Muscle of arm (tissue), 14 donors: ENCODE measurements at places on chromosomes 2 and 18. TPM values are rescaled to one million over a fixed set of nuclear protein-coding genes. Genes with fewer than 3 reads are reported as not detected.
A peak's percentile ranks its signal among the peaks of the same experiment; 100 is the strongest.

The DOK6 gene
- polyA plus RNA-seq: 3.7 TPM

The MAPK4 gene
- polyA plus RNA-seq: 6.4 TPM

The MARCHF4 gene
- 0.05 TPM for polyA plus RNA-seq

The BMP10 gene
- not detected for polyA plus RNA-seq

GRCh38 chr2:218975060-218975777, 9.8 kb downstream of the FEV start:
- DNase-seq: no peak

DNA sequence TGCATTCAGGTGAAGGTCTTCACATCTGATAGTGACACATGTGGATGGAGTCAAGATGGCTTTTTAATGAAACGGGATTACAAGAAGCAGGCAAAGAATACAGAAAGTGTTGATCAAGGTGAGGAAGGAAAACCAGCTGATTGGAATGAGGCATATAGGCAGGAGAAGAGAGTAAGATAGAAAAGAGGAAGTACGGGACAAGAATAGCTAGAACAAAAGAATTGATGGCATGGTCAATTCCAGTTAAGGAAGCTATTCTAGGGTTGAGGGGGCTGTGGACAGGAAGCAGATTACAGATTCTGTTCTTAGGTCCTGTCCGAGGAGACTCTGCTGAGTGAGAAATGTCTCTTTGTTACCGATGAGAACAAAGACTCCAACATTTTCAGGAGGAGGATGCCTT, 13.2 kb upstream of the NCK2 start:
- DNase-seq: no peak

- no peak for DNase-seq
These were observed 554.4 kb upstream of the LRRTM1 start for GRCh38 chr2:80858965-80859364.

GRCh38 chr2:236535024-236535423, 34.6 kb upstream of the ACKR3 start:
- no peak for DNase-seq

DNA sequence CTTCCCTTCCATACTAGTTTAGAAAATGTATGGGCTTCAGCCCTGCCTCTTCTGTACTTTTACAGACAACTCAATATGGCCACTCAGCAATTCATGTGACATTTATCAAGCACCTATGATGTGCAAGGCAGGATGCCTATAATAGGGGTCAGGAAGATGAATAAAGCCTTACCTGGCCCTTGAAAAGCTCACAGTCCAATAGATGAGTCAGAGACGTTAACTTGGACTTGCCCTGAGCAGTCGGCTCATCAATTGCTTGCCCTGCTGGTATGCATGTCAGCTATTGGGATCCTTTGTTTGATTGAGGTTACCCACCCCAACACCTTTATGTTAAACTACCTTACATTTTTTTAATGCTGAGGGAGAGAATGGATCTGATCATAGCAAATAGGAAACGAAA, 116.1 kb downstream of the DNER start:
- no peak for DNase-seq

DNA sequence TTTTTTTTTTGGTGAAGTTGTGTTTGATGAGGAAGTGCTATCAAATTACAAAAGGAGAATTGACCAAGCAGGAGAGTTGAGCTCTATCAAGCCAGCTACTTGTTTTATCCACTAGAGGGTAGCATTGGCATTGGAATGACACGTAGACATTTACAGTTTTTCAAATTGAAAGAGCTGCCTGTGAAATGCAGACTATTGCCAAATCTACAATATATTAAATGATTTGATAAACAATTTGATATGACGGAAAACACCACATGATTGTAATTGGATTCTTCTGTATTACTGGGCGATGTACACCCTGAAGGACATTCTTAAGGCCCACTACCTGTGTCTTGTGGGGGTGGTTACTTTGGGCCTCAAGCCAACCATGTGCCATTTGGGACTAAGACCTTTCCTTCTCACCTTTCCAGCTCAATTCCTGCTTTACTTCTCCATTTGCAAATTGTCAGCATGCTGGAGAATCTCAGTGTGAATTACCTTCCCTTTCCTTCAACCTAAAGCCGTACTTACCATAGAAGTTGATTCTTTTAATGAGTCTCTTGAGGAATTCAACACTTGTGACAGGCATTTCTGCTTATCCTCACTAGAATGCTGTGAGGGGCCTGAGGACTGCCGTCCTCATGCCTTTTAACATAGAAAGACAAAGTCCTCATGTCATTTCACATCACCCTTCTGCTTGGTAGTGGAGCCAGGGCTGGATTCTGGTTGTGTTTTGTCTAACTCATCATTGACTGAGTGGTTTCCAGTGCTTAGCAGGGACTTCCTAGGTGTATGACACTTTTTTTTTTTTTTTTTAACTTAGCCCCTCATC, 134.8 kb upstream of the THUMPD2 start:
- peak; percentile 79 for DNase-seq

DNA sequence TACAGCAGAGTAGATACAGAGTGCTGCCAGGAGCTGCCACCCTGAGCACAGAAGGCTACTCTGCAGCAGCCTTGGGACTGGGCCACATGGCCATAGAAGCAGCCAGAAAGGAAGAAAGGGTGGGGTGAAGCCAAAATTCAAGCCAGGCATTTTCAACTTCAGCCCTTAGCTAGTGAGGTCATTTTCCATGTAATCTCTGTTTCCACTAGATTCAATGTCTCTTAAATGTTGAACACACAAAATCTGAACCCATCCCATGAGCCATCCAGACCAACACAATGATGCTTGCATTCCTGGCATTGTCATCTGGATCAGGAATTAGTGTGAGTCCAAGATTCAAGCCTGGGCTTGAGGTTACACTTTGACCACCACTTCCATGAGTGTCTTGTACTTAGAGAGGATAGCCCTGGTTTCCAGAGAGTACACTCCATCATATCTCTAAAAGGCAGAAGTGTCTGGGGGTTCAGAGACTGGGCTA, 243.6 kb downstream of the OSR1 start:
- no peak for DNase-seq

- peak; percentile 82 for DNase-seq
These were observed 86.5 kb upstream of the PPP1CB start for GRCh38 chr2:28665041-28665704.

DNA sequence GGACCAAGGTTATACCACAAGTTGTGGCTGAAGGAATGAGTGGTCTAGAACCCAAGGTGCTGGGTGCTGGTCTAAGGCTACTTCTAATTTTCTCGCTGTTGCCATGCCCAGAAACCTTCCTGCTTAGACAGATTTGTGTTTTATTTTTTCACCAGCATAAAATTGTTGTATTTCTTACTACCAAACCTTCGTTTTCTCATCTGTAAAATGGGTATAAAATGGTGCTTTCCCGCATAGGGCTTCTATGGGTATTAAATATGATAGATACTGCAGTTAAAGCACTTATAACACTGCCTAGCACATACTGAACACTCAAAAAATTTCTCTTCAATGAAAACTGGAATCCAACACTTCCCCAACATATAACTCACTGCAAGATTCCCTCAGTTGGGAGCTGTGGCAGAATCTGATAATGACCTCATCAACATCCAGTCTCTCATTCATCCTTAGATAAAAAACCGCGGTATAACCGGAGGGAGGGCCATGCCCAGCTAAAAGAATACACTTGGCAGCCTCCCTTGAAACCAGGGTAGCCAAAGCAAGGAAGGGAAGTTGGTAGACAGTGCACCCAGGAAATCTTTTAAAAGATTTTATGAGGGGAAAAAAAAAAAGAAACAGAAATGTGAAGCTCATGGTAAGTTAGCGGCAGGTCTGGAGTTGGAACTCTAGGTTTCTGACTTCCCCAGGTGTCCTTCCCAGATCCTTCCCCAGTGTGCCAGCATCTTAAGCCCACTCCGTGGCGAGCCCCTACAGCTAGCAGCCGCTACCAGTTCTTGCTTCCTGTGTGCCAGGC, 1.2 kb downstream of the NEMP2 start:
- DNase-seq: no peak

- DNase-seq: no peak
These were observed 58.6 kb downstream of the ALMS1 start for GRCh38 chr2:73444202-73444601.

DNA sequence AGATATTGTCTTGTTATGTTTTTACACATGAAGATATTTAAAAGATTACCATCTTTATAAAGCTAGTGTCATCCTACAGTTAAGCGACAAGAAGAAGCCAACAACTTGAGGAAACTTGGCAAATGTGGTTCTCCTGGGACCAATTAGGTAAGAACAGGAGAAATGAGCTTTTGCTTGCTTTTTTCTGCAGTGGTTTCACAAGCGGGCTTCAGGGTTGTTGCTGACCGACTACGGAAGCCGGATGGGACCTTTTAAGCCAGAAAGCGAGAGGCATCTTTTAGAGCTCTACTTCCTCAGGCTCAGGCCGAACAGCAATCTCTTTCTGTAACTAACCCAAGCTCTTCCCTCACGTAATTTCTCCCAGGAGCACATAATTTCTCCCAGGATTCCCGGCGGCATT, 256.5 kb downstream of the CNTNAP5 start:
- peak; percentile 74 for DNase-seq

DNA sequence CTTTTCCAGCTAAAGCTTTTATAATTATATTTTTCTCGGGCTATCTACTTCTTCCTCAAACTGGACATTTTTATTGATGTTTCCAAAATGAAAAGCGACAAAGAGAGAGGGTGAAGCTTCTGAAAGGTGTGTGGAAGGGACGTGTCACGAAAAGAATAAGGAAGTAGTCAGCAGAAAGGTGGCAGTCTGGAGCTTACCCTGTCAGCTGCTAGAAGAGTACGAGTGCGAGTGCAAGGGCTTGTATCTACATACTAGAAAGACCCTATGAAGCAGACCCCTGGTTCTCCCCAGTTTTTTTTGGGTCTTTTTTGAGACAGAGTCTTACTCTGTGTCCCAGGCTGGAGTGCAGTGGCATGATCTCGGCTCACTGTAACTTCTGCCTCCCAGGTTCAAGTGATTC, 14.6 kb downstream of the FHL2 start:
- DNase-seq: no peak

- DNase-seq: no peak
These were observed 151.6 kb upstream of the MYO3B start for GRCh38 chr2:170026361-170026760.

DNA sequence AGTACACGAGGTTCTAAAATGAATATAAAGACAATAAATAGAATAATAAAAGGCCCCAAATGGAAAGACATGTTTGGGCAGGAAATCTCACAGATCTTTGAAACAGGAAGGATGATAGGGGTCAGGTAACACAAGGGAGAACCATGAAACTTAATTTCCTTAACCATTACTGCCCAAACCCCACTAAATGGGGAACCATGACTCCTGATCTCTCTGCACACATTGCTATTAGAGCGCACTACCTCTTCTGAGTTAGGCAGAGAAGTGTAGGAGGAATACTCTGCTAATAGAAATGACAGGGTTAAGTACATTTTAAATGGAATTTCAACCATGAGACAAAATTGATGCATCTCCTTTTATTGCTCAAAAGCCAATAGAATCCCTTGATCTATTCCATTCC, 213.7 kb upstream of the SETBP1 start:
- no peak for DNase-seq

DNA sequence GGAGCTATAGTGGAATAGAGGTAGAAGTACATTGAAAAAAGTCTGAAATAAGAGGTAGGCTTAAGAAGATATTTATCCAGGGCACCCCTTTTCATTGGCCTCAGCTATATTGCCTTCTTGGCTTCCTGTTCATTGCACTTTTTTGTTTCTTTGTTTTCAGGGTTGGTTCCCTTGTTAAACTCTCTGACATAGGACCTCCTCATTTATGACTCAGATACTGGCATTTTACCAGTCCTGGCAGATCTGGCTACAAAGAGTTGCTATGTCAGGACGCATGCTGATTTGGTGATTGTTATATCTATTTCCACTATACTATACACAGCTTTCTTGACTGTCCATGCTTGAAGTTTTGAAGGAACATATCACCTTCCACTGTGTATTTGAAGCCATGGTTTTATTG, 60.0 kb downstream of the GCA start:
- no peak for DNase-seq

DNA sequence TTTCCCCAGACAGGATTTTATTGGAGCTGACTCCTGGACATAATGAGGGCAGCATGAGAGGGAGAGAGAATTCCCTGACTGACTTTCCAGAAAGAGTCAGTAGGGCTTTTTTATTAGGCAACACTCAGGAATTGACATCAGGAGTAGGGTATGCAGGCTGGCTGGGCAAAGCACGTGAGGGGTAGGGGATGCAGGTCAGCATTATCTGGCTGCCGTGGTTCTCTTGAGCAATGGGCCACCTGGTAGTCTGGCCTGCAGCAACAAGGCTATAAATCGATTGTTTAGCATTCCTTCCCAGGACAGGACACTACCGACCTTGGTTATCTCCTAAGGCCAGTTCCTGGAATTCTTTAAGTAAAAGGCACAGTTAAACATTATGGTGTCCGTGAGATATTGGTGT, 160.8 kb upstream of the AGAP1 start:
- DNase-seq: no peak

DNA sequence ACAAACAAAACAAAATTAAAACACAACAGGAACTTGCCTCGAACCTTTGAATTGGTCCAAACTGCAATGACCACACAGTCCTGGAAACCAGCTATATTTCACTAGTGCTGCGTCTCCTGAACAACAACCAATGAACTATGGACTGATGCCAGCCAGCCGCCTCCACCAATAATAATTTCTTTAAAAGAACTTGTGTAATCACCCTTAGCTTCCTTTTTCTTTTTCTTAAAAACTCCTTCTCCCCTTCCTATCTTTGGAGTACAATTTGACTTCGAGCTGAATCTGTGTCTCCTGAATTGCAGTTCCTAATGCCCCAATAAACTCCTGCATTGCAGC, 1.6 kb upstream of the CXXC1 start:
- no peak for DNase-seq

DNA sequence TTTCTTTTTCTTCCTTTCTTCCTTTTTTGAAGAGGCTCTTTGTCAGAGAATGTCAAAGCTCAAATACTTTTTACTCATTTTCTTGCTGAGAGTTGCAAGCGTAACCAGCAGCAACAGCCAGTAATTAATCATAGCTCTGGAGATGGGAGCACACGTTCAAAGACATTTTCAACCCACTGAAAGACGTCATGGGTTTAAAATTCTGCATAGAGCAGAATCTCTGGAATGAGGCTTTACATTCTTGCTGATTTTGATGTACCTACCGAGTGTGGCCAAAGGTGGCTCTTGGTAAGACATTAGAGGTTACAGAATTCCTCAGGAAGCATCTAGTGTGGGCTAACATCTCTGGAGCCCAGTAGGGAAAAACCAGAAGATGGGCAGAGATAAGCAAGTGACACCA, 292.5 kb downstream of the MTX2 start:
- no peak for DNase-seq

DNA sequence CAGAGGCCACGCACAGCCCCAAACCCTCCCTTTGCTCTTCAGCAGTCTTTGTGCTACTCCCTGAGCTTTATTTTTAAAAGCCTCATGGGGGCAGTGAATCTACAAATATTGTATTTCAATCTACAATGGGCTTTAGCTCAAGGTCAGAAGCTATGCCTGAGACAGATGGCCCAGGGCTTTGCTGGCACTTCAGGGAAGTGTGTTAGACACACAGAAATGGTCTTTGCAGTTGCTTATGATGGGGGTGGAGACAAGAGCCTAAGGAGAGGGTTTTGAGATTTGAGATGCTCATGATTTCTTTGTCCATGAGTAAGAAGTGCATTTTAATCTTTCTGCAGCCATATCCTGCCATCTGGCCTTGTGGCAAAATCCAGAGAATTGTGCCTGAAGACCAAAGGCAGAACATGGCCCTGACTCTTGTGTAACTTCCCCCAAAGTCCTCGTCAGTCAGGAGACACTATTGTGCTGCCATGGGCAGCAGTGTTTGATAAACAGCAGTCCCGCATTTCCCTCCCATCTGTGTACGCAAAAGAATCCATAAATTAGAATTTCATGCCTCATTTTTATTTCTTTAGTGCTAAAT, 92.6 kb downstream of the VAPA start:
- no peak for DNase-seq
